ENCODE measurements at places on chromosomes 12 and 14.

DNA sequence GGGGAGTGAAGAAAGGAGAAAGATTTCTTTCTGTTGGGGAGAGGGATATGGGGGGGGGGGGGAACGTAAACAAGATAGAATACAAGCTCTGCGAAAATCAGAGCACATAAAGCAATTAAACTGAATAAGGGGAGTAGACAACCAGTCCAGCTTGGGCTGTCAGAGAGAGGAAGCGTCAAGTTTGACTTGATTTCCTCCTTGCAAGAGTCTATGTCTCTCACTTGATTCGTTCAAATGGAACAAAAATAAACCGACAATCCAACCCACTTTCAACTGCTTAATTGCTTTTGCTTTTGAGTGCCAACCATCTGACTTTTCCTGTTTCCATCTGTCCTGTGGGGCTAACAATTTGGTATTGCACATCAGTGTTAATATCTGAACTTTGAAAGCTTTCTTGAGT is 942 bp downstream of the SYT1 start:
- DNase-seq: no peak

DNA sequence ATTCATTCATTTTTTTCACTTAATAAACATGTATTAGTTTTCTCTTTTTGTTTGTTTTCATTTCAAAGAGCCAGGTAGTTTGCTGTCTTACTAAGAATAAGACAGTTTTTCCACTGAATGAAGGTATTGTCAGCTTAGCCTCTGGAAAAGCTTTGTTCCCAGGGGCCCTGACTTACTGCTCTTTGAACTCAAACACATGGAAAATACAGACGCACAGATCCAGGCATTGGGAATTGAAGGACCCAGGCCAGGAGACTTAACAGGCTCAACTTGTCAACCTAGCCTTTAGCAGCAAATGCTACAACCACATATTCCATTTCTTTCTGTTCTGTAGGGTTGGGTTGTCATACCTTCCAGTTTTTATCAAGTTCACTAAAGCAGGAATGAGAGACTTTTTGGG is 38.5 kb upstream of the SLCO1C1 start:
- no peak for DNase-seq

DNA sequence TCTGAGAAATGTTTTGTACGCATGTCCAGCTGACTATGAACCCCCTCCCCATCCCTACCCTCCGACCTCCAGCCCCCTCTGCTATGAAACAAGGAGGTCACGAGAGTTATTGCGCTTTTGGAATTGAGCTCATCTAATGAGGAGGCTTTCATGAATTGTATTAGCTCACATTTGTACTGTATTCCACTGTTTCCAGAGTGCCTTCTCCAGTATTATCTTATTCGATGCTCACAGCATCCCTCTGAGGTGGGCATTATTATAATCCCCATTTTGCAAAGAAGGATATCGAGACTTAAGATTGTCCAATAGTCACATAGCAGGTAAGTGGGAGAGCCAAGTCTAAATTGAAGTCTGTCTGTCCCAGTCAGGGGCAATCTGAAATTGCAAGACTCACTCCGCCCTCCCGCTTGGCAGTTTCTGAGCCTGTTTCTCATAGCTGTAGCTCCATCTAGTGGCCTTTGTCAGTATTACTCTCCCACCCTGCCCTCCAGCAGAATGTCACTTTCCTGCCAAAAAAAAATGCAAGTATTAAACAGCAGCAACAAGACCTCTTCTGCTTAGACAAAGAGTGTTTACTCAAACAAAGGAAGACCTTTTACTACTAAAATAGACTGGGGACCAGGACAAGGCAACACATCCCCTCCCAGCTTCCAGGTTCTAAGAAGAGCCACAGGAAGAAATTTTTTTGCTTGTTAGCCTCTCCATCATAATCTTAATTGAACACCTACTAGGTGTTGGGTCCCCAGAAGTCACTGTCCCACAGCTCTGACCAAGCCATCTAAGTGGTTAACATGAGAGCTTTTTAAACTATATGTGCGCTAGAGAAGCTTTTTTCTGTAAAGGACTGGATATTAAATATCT is 48.6 kb upstream of the TMEM233 start:
- DNase-seq: peak; percentile 29

GRCh38 chr14:92794547-92794941 is 439 bp downstream of the GOLGA5 start:
- DNase-seq: no peak

DNA sequence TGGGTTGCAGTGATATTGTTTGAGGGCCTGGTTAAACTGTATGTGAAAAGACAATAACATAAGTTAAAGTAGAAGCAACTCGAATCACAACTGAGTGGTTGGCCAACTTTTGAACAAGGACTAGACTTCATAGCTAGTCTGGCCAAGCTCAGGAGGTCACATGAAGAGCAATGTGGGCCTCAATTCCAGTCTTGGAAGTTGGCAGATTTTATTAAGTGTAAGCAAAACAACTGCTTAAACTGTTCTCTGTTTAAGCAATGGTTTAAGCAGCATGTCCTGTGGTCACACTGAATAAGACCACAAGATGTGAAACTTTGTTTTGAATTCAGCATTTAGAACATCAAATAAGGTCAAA is 100.4 kb downstream of the TMTC3 start:
- no peak for DNase-seq

GRCh38 chr12:74971201-74971600 is 238.4 kb downstream of the KCNC2 start:
- no peak for DNase-seq

- no peak for DNase-seq
Measured at GRCh38 chr12:78970041-78970440, 105.5 kb downstream of the SYT1 start.

GRCh38 chr14:104636131-104636530 is 31.6 kb upstream of the TMEM179 start:
- DNase-seq: no peak
